ENCODE measurements at places on chromosomes 7 and 10.
A peak's percentile ranks its signal among the peaks of the same experiment; 100 is the strongest.

- no peak for DNase-seq
Observed at GRCh38 chr7:91459539-91459938, 195.3 kb downstream of the FZD1 start.

DNA sequence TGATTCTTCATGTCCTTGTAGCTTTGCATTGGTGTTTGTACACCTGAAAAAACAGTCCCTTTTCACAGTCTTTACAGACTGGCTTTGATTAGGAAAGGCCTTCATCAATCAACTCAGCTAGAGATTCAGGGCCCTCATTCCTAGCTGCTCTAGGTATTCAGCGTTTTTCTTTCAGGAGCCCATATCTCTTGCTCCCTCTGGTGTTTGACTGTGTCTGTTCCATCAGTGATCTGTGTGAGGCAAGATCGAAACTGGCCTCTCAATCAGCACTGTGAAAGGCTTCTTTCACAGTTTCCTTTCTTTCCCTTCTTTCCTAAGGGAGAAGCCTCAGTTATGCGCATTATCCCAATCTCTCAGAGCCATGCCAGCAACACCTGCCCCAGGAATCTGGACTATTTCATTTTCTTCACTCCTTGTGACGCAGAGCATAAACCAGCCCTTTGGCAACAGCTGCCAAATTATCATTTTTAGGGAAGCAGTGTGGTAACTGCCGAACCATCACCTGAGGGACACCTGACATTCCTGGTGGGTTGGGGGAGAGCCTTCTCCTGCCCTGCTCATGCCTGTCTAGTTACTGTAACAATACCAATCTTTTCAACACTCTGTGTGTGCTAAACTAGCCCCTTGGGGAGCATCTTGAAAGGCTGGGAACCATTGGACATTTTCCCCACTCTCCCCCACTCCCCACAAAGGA, 75.7 kb upstream of the CCDC71L start:
- DNase-seq, result peak; percentile 28

DNA sequence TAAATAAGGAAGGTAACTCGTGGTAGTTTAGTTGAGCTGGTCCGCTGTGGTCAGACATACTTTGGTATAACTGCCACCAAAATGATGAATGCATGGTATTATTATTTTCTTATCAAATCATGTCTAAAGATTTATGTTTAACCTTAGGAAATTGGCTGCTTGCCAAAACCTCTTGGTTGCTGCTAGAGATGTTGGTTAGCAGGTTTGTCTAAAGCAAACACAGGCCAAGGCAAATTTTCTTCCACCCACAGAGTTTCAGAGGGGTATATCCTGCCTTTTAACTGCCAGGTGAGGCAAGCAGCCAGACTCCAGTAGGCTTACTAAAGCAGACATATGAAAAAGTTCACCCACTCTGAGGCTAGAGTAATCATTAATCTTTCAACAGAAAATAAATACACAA, 101.4 kb downstream of the SEMA3E start:
- DNase-seq, result no peak

DNA sequence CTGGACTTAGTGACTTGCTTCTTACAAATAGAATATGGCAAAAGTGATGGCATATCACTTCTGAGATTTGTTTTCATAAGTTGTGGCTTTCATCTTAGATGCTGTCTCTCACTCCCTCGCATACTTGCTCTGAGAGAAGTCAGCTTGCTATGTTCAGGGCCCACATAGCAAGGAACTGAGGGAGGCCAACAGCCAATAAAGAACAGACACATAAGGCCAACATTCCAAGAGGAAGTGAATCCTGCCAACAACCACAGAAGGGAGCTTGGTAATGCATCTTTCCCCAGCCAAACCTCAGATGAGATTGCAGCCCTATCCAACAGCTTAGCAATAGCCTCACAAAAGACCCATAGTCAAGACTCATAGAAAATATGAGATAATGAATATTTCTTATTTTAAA, 39.2 kb upstream of the DMTF1 start:
- no peak for DNase-seq

GRCh38 chr10:131996466-131997365, 15.0 kb upstream of the BNIP3 start:
- DNase-seq, result no peak

DNA sequence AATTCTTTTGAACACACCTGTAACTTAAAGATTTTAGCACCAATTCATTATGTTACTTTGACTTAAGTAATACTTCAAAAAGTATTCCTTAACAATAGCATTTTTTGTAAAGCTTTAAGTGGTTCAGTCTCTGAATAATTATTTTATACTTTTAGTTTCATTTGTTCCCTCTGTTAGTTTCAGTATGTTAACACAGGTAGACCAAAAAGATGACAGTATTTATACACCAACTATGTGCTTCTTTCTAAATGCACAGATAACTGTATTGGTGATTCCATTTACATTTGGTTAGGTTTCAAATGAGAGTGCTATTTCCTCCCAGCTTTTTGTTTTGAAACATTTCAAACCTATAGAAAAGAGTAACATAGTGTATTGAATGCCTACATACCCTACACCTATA, 14.0 kb downstream of the RALA start:
- no peak for DNase-seq

DNA sequence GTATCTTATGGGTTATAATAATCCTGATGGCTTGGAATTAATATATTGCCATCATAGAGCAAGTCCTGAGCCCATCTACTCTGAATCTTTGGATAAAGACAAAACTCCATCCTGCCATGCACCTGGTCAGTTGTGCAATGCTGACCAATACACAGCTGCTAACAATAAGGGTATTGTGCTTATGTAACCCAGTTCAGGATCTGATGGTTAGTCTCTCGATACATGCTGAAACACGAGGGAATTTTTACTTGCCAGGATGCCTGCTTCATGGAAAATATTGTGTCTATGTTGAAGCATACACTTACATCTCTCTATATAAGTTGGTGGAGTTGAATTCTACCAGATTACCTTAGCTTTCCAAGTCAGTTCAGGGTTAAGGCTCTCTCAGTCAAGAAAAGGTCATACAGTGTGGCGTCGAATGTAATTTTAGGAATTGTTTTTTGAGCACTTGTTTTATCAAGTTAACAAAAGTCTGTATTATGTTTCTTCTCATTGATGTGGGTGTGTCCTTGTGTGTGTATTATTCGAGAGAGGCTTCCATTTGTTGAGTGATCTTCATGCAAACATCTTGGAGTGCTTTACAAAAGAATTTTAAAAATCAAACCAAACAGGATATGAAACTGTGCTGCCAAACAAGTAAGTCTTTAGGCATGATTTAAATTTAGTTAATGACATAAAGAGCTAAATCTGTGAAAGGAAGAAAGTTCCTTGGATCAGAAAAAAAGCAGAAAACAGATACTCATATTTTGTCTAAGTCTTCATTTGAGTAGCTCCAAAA, 449.1 kb downstream of the SUGCT start:
- no peak for DNase-seq

DNA sequence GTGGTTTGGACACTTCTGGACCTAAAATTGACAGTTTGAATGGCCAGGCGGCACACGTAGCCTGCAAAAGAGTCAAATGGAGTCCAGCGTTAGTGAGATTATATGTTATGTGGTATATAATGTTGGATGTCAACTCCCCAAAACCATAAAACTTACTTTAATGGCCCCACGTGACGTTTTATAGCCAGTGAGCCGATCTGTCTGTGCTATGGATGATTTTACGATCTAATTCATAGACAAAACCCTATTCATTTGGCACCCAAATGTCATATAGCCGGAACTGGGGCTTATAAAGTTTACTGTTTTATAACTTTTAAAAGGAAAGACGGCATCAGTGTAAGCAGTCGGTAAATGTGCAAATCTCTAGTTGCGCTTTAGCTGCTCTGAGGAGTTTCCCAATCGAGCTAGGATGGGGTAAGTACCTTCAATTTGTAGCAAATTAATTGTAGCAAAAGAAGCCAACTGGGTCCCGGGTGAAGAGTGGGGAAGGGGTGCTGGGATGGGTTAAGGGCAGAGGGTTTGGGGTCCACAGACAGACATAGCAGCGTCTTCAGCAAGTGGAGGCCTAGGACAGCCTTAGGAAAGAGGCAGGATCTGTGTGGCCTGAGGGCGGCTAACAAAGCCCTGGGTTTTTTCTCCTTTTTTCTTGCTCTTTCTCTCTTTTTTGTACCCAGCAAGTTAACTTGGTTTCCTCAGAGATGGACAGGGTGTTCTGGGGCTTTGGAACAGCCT, 3.2 kb downstream of the HOXA5 start:
- DNase-seq, result no peak

DNA sequence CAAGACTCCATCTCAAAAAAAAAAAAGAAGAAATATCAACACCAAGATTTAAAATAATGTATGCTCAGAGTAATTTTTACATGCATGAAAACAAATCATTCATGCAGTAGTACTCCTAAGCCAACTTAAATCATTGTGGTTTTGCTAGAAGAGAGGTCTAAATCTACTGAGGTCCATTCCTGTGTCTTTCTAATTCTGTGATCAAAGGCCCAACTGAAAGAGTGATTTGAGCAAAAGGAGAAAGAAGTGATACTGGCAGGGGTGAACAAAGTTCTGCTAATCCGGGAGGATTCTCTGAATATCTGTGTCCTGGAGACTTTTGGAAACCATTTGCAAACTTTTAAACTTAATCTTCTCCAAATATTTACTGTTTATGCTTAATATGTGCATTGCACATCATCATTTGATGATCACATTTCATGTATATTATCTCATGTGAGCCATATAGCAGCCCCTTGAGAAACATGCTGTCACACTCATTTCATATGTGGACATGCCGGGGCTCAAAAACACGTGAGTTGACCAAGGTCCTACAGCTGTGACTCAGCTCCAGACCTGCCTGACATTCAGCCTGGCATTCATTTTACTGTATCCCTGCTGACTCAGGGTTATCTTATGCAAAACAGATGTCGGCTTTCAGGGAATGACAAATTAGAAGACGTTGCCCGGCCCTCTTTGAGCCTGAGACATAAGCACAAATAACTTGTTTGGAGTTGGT, 76.4 kb downstream of the FAM107B start:
- DNase-seq, result no peak

- DNase-seq, result no peak
Observed at GRCh38 chr10:16478801-16479200, 42.0 kb downstream of the PTER start.

DNA sequence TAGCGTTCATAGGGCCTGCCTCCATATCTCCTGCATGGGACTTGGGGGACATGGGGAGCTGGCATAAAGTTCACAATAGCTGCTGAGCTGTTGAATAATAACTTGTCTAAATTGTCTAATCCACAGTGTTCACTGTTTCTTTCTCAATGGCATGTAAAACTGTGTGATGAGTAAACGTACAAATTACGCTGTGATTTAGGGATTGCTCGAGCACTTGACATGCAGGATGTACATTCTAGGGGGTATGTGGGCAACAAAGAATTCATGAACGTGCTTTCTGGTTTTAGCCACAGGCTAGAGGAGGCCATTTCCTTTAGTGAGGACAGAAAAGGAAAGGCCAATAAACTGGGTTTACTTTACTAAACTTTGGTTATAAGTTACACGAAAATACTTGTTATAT, 534.2 kb upstream of the ZWINT start:
- DNase-seq, result no peak

DNA sequence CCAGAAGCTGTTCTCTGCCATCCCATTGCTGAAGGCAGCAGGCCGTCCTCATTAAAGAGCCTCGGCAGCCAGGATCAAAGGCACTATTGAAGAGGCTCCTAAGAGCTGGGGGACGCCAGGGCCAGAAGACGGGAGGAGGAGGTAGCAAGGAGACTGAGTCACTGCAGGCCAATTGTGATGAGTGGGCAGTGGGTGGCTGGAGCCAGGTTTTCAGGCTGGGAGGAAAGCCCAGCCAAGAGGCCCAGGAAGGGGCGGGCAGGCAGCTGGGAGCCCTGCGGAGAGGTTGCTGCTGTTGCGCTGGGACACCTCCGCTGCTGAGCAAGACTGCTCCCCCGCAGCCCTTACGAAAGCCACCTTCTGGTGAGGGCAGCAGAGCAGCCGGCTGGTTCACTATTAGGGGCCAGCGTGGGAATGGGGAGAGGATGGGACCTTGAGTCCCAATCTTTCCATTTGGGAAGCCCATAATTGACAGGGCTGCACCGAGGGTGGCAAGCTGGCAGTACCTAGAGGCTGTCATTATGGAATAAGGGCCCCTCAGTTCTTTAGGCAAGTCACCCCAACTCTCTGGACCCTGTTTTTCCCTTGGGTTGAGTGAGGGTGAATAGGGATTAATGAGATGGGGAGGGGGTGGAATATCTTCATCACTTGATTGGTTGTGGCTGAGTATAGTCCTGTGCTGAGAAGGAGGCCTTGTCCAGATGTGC, 48.4 kb downstream of the UNC5B start:
- no peak for DNase-seq

GRCh38 chr7:100545360-100546128, 6.5 kb downstream of the AGFG2 start:
- no peak for DNase-seq

DNA sequence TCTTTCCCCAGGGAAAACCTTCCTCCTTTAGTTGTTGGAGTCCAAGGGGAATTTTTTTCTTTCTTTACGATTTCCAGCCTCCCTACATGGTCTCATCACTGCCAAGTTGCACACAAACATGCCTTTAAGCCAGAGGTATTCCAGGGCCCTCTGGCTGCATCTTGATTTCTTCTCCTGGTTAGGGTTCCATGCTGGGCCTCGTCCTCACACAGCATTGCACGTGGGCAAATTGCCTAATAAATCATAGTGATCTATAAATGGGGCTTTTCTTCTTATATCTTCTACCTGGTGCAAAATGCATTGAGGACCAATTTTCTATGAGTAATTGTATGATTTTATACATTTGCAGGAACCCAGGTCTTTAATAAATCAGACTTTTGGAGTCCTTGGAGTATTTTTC, 284.2 kb downstream of the C7orf25 start:
- DNase-seq, result no peak

DNA sequence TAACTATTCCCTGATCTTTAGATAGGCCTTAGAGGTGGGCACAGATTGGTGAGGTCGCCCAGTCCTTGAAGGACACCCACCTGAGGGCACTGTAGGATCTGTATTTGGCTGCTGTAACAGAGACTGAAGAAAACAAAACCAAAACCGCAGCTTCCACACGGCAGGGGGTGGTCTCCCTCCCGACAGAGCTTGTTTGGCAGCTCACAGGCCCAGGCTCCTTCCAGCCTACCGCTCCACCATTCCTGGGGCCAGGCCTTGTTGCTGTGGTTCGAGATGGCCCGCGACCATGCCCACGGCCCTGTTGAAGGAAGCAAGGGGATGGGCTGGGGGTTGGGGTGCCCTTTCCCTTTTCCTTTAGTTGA, 30.4 kb downstream of the ZNF783 start:
- no peak for DNase-seq

GRCh38 chr7:85185424-85186082, 1.3 kb downstream of the SEMA3D start:
- no peak for DNase-seq

GRCh38 chr10:133359554-133359971, 1.7 kb upstream of the FUOM start:
- no peak for DNase-seq

GRCh38 chr7:77923419-77923818, 124.8 kb downstream of the PHTF2 start:
- no peak for DNase-seq
